Activated T-helper 2 cell treated with anti-CD3 and anti-CD28 coated beads, Interferon-gamma antibody, Interleukin-2, Interleukin-4, amounts not matched to agents 10 μg/mL and 5 μg/mL and 100 μg/mL, durations not matched to agents 14 hours and 24 hours and 36 hours (primary cell): ENCODE measurements at places on chromosomes 6 and 20.

DNA sequence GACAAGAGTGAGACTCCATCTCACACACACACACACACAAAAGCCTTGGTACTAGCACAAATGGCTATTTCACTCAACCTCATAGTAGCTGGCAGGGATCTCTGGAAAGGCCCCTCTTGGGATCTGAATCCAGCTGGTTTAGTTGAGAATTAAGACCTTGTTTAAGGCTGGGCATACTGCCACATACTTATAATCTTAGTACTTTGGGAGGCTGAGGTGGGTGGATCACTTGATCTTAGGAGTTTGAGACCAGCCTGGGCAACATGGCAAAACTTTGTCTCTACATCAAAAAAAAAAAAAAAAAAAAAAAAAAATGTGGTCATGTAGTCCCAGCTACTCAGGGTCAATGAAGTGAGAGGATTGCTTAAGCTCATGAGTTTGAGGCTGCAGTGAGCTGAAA, 628.3 kb downstream of the MMUT start:
- H3K4me1 ChIP-seq = peaks cover 2% of the 10 kb centered on the region
- H3K27me3 ChIP-seq = no peaks in the 10 kb centered on the region
- H3K36me3 ChIP-seq = no peaks in the 10 kb centered on the region

- no peak for DNase-seq
- peaks cover 39% of the 10 kb centered on the region for H3K36me3 ChIP-seq
- no peaks in the 10 kb centered on the region for H3K4me1 ChIP-seq
- no peak overlapping the region for H3K27ac ChIP-seq
- no peaks in the 10 kb centered on the region for H3K27me3 ChIP-seq
- no peak overlapping the region for H3K4me3 ChIP-seq
Measured at GRCh38 chr6:21075986-21076385, 517.6 kb upstream of the SOX4 start.

- peaks cover 81% of the 10 kb centered on the region for H3K36me3 ChIP-seq
- H3K27me3 ChIP-seq = no peaks in the 10 kb centered on the region
- no peak overlapping the region for H3K4me3 ChIP-seq
- DNase-seq = no peak
- H3K27ac ChIP-seq = no peak overlapping the region
- H3K4me1 ChIP-seq = peaks cover 25% of the 10 kb centered on the region
Measured at GRCh38 chr6:160054271-160054670, 67.3 kb upstream of the SLC22A1 start.

DNA sequence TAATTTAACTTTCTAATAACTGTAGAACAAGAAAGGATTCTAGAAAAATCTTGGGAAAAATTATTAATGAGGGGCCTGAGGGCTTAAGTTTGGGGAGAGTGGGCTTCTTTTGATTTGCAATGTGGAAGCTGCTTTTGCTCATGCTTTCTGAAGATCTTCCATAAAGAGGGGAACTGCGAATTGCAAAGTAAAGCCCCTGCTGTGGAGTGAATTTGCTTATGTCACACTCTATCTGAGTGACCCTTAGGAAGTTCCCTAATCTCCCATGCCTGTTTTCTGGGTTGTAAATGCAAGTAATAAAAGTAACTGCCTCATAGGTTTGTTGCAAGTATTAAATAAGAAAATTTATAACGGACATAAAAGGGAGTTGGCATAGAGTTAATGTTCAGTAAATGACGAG, 301.2 kb downstream of the PLCB1 start:
- no peak for DNase-seq
- no peak overlapping the region for H3K27ac ChIP-seq
- peaks cover 2% of the 10 kb centered on the region for H3K27me3 ChIP-seq
- no peaks in the 10 kb centered on the region for H3K36me3 ChIP-seq
- H3K4me1 ChIP-seq = no peaks in the 10 kb centered on the region

DNA sequence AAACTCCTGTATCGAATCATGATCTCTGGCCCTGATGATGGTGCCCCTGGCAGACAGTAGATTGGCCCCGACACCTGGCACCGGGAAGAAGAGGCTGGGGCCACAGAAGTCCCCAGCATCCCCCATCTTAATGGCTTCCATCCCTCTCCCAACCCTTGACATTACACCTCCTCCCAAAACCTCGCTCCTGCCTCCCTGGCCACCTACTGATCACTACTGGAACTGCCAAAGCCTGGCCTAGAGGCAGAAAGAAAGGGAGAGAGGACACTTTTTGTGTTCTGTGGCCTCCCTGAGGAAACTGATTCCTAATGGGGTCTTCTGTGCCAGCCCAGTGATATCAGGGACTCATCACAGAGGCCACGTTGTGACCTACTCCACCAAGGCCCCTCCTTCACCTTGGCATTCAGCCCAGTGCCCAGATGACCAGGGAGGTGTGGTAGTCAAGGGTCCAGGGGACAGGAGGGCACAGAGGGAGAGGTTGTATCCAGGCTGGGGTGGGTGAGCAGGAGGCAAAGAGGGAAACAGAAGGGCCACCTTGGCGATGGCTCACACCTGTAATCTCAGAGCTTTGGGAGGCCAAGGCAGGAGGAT, 6.1 kb downstream of the C20orf173 start:
- H3K4me3 ChIP-seq = no peak overlapping the region
- no peaks in the 10 kb centered on the region for H3K4me1 ChIP-seq
- peak; percentile 17 for DNase-seq
- no peak overlapping the region for H3K27ac ChIP-seq
- no peaks in the 10 kb centered on the region for H3K27me3 ChIP-seq
- no peaks in the 10 kb centered on the region for H3K36me3 ChIP-seq

DNA sequence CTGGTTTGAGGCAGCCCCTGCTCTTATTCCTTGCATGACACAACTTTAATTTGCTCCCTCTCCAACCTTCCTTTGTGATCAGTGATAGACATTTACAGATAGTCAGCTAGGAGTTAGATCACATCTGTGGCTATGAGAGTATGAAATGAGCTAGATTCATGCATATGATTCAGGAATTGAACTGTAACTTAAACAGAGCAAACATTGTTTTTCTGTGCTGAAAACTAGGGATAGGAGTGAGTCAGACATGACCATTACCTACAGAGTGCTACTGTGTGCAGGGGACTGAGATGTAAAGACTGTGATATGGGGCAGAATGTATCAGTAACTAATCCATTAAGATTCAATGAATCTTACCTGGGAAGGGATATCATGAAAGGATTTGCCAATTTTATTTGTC, 279.4 kb upstream of the SPTLC3 start:
- H3K4me3 ChIP-seq = no peak overlapping the region
- H3K36me3 ChIP-seq = no peaks in the 10 kb centered on the region
- H3K27me3 ChIP-seq = no peaks in the 10 kb centered on the region
- no peak overlapping the region for H3K27ac ChIP-seq
- DNase-seq = no peak

DNA sequence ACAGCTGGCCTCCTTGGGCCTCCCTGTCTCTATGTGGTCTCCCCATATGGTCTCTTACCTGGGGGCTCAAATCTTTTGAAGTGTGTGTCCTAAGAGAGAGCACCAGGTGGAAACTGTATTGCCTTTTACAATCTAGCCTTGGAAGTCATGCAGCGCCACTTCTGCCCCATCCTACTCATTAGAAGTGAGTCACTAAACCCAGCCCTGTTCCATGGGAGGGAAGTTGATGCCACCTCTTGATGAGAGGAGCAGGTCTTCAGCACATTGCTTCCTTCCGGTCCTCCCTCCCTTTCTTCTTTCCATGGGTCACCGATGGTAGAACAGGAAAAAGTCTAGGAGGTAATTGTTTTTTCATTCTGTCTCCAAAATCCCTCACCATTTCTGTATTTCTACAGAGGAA, 156.3 kb downstream of the FOXA2 start:
- H3K4me3 ChIP-seq = no peak overlapping the region
- no peaks in the 10 kb centered on the region for H3K36me3 ChIP-seq
- no peak overlapping the region for H3K27ac ChIP-seq
- DNase-seq = no peak
- H3K27me3 ChIP-seq = no peaks in the 10 kb centered on the region

- DNase-seq = no peak
- H3K27me3 ChIP-seq = peaks cover 15% of the 10 kb centered on the region
- no peak overlapping the region for H3K27ac ChIP-seq
- H3K4me1 ChIP-seq = peaks cover 17% of the 10 kb centered on the region
Measured at GRCh38 chr20:11894062-11894461, 23.6 kb upstream of the BTBD3 start.

DNA sequence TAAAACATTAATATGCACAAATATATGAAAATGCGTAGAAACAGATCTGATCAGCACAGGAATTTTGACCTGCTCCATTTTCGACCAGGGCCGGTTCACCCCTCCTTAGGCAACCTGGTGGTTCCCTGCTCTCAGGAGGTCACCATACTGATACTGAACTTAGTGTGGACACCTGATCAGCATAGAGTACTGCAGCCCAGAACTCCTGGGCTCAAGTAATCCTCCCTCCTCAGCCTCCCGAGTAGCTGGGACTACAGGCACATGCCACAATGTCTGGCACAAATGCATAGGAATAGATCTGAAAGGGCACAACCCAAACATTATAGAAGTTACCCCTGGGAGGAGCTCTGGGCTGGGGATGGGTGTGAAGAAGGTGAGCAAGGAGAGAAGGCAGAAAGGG, 24.7 kb upstream of the DDO start:
- no peaks in the 10 kb centered on the region for H3K4me1 ChIP-seq
- H3K4me3 ChIP-seq = no peak overlapping the region
- no peak for DNase-seq

DNA sequence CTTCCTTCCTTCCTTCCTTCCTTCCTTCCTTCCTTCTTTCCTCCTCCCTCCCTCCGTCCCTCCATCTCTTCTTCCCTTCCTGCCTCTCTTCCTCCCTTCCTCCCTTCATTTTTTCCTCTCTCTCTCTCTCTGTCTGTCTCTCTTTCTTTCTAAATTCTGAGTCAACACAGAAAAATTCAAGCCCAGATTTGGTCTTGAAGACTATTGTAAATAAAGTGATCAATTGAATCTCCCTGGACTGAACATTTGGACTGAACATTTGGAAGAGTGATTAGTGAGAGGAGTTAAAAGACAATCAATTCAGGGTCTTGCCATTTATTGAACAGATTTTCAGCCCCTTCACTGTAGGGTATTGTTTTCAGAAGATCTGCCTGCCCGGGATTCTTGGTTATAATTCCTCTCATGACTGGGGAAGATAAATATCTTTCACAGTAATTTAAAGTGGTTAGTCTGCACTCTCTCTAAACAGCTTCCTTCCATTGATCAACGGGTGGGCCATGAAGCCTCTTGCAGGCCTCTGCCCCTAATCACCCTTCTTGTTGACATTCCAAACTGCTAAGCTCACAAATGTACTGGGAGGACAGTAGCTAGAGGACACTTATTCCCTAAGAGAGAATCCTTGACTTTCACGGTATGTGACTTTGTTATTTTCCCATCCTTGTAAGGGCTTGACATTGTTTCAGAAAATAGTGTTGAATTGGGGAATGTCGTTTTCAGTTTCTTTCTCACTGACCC, 101.7 kb upstream of the BMP2 start:
- DNase-seq = no peak
- H3K4me1 ChIP-seq = no peaks in the 10 kb centered on the region
- no peaks in the 10 kb centered on the region for H3K36me3 ChIP-seq
- no peaks in the 10 kb centered on the region for H3K27me3 ChIP-seq
- H3K27ac ChIP-seq = no peak overlapping the region
- no peak overlapping the region for H3K4me3 ChIP-seq

GRCh38 chr6:22363166-22363713, 66.4 kb upstream of the PRL start:
- DNase-seq = no peak
- H3K4me3 ChIP-seq = no peak overlapping the region
- H3K4me1 ChIP-seq = no peaks in the 10 kb centered on the region
- H3K27me3 ChIP-seq = no peaks in the 10 kb centered on the region

GRCh38 chr6:38131527-38131965, 312.0 kb downstream of the ZFAND3 start:
- no peak for DNase-seq
- no peak overlapping the region for H3K4me3 ChIP-seq
- H3K36me3 ChIP-seq = peaks cover 10% of the 10 kb centered on the region
- H3K4me1 ChIP-seq = peaks cover 20% of the 10 kb centered on the region

- DNase-seq = no peak
- H3K4me3 ChIP-seq = no peak overlapping the region
- H3K27me3 ChIP-seq = no peaks in the 10 kb centered on the region
- peaks cover 78% of the 10 kb centered on the region for H3K36me3 ChIP-seq
- H3K27ac ChIP-seq = peak overlapping the region; percentile 0
Measured at GRCh38 chr6:111748231-111748647, 125.0 kb downstream of the FYN start.

- DNase-seq = no peak
- no peaks in the 10 kb centered on the region for H3K4me1 ChIP-seq
- no peak overlapping the region for H3K27ac ChIP-seq
- H3K4me3 ChIP-seq = no peak overlapping the region
- no peaks in the 10 kb centered on the region for H3K27me3 ChIP-seq
Measured at GRCh38 chr20:36318166-36318565, 12.0 kb downstream of the DLGAP4 start.

DNA sequence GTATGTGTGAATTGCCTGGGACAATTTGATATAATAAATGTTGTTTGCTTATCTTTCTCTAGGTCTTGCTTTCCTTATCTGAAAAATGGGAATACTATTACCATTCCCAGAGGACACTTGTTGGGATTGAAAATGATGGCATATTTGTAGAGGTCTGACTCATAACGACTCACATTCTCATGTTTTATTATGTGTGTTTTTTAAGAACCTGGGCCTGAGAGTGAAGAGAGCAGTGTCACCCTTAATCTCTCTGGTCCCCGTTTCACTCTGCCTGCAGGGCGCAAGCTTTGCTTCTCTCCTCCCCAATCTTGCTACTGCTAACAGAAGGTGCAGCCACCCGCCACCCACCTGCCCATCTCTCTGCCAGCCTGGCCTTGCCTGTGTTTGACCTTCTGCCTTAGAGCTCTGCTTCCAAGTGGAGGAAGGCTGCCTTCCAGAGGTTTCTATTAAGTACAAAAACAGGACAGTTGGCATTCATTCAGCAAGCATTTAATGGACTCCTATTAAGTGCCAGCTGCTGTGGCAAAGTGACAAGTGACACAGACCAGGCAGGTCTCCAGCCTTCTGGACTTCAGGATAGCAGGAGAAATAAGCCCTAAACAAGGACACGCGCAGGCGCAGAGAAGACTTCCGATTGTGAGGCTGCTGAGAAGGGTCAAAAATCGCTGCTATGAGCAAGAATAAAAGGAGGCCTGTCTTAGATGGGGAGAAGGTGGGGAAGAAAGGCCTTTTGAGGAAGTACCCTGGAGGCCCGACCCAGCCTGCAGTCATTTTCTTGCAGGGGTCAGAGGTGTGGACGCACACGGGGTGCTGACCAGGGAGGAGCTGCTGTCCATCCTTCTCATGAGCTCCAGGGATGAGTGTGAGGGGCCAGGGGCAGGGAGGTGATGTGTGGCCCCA, 112.5 kb downstream of the JPH2 start:
- no peaks in the 10 kb centered on the region for H3K36me3 ChIP-seq
- no peak overlapping the region for H3K4me3 ChIP-seq
- H3K27ac ChIP-seq = no peak overlapping the region
- H3K27me3 ChIP-seq = peaks cover 17% of the 10 kb centered on the region
- H3K4me1 ChIP-seq = peaks cover 56% of the 10 kb centered on the region

GRCh38 chr6:30020626-30021025, 40.4 kb upstream of the POLR1H start:
- H3K4me1 ChIP-seq = no peaks in the 10 kb centered on the region
- no peak overlapping the region for H3K4me3 ChIP-seq
- H3K36me3 ChIP-seq = peaks cover 4% of the 10 kb centered on the region
- no peak overlapping the region for H3K27ac ChIP-seq
- H3K27me3 ChIP-seq = no peaks in the 10 kb centered on the region
